Stimulated activated effector memory CD8-positive, alpha-beta T cell treated with anti-CD3 and anti-CD28 coated beads, Interleukin-12 subunit alpha, Interleukin-12 subunit beta, amount 100 ng/mL, for 72 hours (primary cell): ENCODE measurements at places on chromosomes 2 and 18.

GRCh38 chr18:32974421-32975162, 201.8 kb upstream of the KLHL14 start:
- no peak for DNase-seq

GRCh38 chr2:144372410-144373080, 147.4 kb downstream of the ZEB2 start:
- peak; percentile 40 for DNase-seq

DNA sequence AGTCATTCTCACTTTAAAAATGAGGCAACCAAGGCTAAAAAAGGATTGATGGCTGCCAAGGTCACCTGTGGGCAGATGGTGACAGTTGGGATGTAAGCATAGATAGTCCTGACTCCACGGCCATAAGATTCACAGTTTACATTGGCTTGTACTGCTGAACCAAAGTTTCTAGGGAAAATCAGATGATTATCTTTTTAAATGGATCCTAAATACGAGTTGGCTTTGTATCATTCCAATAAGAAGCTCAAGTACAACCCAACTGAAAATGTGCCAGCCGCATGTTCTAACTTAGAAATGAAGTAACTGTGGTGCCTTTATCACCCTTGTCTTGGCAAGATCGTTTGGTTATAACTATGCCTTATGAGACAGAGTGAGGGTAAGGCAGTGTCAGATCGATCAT, 27.6 kb downstream of the HK2 start:
- DNase-seq = no peak

- DNase-seq = no peak
Measured at GRCh38 chr2:168462543-168463045, 6.5 kb downstream of the CERS6 start.

- no peak for DNase-seq
Measured at GRCh38 chr2:149741646-149742045, 154.1 kb upstream of the MMADHC start.

DNA sequence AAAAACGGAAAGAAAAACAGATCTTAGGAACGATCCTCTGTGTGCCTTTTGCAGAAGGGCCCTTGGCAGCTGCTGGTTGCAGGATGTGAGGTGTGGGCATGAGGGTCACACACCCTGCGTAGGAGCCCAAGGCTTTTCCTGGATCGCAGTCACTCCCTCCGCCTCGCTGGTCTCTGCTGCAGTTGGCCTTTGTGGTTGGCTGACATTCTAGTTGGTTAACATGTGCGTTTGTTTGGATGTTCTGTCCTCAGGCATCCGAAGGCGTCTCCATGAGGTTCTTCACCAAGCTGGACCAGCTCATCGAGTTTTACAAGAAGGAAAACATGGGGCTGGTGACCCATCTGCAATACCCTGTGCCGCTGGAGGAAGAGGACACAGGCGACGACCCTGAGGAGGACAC, 61.7 kb downstream of the INPP5D start:
- no peak for DNase-seq

DNA sequence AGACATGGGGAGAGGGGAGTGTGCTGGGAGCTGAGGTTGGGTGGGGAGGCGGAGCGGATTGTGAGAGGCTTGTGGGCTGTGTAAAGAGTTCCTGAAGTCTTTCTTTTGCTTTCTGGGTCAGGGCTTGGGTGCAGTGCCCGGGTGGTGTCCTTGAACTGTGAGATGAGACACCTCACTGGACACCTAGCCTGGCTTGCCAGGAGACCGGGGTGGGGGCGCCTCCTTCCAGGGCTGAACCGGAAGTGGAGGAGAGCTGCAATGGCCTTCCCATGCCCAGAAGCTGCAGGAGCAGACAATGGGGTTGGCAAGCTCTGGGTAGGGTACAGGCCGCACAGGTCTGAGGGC, 4.3 kb downstream of the TMEM37 start:
- DNase-seq = no peak

GRCh38 chr2:109439986-109440385, 173.8 kb downstream of the SEPTIN10 start:
- no peak for DNase-seq

- no peak for DNase-seq
Measured at GRCh38 chr2:2764739-2765138, 433.7 kb upstream of the MYT1L start.

- no peak for DNase-seq
Measured at GRCh38 chr18:79915161-79916127, 36.0 kb downstream of the SLC66A2 start.

DNA sequence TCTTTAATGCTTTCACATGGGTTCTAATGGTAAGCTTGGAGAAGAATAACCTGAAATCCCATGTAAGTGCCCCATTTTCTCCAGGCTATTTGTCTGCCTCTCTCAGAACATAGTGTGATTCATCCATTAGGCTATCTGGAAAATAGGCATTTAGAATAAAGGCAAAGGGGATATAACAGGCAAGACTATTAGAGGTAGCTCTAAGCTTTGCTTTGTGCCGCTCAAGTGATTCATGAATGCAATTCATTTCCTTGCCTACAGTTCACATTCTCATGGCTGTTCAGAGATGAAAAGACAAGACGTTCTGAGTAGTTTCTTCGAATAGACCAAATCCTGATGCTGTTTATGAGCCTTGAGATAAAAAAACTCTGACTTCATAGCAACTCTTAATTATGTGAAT, 101.7 kb downstream of the ANKRD44 start:
- no peak for DNase-seq

DNA sequence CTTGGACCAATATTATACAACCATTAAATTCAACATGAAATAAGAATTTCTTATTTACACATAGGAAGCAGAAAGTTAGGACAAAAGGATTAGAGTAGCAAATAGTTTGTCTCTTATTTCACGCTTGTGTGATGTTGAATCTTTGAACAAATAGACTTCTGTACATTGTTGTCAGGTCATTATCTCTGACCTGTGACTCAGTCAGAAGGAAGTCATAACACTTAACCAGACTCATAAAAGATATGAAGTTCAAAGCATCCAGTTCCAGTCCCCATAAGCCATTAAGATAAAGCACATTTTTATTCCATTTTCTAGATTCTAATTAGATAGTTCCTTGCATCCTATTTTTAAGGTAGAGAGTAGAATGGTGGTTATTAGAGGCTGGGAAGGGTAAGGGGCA, 130.8 kb downstream of the UPP2 start:
- no peak for DNase-seq

- no peak for DNase-seq
Measured at GRCh38 chr2:160043265-160043664, 19.1 kb downstream of the PLA2R1 start.

DNA sequence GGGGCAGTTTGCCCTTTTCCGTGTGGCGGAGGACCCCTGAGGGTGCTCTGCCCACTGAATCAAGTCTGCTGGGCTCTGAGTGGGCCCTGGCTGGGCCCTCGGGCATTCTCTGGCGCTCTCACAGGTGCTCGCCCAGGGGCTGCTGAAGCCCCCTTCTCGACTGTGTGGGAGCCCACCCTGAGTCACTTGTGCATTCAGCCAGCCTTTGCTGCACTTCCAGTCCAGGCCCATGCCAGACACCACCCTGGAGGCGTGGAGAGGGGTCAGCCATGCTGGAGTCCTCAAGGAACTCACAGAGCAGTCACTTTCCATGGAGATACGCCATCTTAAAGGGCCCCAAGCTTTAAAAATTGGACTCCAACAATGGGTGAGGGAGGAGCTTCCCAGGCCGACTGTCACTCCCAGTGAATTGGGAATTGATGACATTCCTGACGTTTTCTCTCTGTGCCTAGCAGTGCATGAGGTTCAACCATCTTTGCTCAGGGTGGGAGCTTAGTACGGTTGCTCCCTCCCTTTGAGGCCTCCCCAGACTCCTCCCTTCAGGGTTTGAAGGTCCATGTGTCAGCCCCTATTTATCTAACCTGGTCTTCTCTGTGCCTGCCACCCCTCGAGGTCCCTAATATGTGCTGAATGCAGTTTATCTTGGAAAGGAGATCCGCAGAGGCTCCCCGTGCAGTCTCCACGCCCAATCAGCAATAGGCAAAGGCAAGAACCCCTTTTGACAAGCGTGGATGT, 71.8 kb upstream of the HS6ST1 start:
- no peak for DNase-seq

GRCh38 chr2:236293241-236293810, 29.1 kb upstream of the ASB18 start:
- no peak for DNase-seq

GRCh38 chr2:24898122-24899109, 21.6 kb downstream of the ADCY3 start:
- DNase-seq = no peak

GRCh38 chr18:75754433-75754832, 326.9 kb upstream of the SMIM21 start:
- no peak for DNase-seq

- no peak for DNase-seq
Measured at GRCh38 chr2:180983468-180984242, 3.2 kb downstream of the UBE2E3 start.

GRCh38 chr2:143140864-143141661, 11.8 kb downstream of the ARHGAP15 start:
- DNase-seq = no peak

- no peak for DNase-seq
Measured at GRCh38 chr2:212915121-212915782, 236.2 kb downstream of the IKZF2 start.

GRCh38 chr2:104043864-104044263, 810.1 kb upstream of the POU3F3 start:
- DNase-seq = no peak
